ENCODE measurements at places on chromosomes 5 and 9.

- no peak for DNase-seq
Observed at GRCh38 chr9:37034305-37034937, 353 bp upstream of the PAX5 start.

DNA sequence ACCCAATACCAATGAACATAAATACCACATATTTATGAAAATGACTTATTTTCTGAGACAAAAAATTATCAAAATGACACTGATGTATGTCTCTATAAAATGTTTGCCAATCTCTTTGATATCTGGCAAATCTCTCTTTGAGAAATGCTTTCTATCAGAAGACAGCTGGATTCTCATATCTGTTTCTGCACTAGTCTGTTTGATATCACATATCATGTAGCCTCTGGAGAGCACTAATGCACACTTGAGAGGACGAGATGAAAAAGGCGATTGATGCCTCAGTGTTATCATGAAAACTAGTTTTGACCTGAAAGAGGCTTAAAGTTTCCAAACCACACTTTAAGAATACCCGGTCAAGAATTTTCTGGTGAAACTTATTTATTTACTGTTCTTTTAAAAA lies 29.1 kb upstream of the ANKRD55 start:
- no peak for DNase-seq

- DNase-seq = peak; percentile 63
Observed at GRCh38 chr9:89802781-89803355, 198.1 kb downstream of the GADD45G start.

DNA sequence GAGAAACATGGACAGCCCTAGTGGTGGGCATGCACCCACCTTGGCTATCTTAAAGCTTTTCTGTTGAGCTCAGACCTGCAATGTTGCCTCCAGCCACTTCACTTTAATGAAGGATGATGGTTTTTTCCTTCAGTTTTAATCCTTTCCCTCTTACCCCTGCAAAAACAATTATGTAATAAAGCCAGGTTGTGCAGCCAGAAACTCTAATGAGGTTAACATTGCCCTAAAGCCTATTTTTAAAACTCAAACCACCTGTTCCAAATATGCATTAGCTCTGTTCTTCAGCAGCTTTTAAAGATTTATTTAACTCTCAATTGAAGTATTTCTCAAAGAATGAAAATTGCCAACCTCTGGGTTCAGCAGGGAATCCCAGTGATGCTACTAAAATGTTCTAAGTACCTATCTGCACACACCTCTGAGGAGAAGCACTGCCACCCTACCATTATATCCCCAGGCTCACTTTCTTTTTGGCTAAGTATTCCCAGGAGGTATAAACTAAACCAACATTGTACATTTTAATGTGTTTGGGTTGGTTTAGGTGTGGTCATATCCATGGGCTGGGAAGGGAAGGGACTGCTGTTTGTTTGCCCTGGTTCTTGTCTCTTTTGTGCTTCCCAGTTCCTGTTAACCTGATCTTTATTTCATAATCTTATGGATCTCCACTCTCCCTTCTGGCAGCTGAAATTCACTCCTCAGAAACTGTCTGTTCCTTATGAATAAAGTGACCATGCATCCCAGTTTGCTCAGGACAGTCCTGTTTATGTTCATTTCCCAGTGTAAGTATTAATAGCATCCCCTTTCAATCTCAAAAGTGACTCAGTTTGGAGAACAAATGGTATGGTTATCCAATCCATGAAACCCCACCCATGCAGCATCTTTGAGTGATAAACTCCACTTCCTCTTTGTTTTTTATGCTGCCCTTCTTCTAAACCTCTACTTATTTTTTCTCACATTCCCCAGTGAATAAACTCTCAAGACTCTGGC lies 251.7 kb downstream of the RAB3C start:
- DNase-seq = no peak

DNA sequence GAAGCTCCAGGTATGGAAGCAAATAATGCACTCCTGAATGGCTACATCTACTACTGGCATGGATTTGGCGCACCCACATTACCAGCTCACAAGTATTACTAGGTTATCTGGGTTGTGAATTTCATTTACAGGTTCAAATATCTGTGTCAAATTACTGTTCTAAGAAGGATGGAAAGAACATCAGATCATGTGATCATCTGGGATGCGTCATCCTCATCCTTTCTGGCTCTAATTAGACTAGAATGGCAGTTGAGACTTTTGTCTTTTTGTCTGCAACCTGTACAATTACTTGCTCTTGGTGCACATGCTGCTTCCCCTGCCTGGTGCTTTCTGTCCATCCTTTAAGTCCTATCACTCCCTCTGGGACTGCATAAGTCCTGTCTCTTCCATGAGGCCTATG lies 64.1 kb downstream of the PJA2 start:
- DNase-seq = no peak

DNA sequence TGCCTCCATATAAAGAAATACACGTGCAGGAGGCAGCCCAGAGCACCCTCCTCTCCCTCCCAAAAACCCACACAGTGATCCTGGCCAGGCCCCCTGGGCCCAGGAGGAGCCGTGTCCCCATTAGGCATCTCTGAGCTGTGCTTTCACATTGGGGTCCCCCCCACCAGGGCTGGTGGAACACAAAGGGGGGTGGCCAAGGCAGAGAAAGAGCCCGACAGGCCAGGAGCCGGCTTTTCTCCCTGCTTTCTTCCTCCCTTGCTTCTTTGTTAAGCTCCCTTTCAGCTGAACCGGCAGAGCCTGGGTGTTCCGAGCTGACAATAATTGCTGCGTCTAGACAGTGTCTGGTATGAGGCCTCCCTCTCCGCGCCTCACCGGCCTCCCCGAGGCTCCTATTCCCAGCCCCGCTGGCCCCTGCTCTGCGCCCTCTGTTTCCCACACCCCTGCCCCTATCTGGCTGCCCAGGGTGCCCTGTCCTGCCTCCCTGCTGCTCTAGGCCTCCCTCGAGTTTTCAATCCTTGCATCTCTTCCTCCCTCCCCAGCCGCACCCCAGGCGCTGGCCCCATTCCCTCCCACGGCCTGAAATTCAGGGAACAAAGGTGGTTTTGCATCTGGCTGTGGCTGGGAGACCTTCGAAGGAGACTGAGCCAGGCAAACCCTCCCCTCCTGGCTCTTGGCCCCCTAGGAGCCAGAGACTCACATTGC lies 120.6 kb downstream of the C9orf50 start:
- DNase-seq = no peak

GRCh38 chr5:96198356-96199058 lies 234.5 kb downstream of the PCSK1 start:
- DNase-seq = peak; percentile 63

DNA sequence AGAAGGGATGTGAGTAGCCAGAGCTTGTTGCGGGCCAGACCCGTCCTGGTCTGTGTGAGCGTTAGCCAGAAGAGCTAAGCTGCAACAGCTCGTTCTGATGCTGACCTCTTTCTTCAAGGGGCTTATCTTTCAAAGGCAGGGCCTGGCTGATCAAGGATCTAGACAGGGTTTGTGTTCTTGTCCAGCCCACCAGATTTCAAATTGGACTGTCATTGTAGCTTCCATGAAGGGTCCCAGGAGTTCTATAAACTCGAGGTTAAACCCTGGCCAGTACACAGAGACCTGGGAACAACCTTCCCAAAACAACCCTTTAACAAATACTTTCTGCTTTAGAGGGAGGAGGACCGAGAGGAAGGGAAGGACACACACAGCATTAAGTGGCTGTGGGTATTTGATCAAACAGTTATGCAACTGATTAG lies 153.0 kb upstream of the TUT7 start:
- DNase-seq = no peak

DNA sequence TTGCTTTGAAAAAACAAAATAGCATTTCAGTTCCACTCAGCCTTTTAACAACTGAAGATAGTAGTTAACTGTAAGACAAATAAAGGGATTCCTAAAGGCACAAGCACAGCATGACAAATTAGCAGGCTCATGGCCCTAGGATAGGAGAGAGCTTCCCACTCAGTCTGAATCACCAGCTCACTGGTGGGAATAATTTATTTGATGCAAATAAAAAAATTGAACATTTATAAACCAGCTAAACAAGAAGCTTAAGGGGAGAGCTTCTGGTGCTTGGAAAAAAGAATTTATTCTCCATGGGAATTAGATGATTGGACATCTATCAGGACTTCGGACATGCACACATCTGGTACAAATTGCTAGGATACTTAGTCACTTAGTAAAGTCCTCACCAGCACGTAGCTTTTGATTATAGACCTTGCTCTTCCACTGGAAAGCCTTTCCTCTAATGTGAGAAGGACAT lies 294.1 kb upstream of the TNC start:
- DNase-seq = no peak

DNA sequence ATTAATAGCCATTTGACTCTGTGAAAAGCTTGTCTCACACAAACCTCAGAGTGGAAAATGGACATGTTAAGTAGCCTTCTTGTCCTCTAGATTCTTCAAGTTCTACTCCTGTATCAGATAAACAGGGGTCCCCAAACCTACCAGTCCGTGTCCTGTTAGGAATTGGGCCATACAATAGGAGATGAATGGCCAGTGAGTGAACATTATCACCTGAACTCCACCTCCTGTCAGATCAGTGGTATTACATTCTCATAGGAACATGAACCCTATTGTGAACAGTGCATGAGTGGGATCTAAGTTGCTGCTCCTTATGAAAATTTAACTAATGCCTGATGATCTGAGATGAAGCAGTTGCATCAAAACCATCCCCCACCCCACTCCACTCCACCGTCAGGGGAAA lies 136.3 kb downstream of the TMEM232 start:
- DNase-seq = no peak

GRCh38 chr9:117290306-117290840 lies 124.5 kb downstream of the ASTN2 start:
- DNase-seq = peak; percentile 59

DNA sequence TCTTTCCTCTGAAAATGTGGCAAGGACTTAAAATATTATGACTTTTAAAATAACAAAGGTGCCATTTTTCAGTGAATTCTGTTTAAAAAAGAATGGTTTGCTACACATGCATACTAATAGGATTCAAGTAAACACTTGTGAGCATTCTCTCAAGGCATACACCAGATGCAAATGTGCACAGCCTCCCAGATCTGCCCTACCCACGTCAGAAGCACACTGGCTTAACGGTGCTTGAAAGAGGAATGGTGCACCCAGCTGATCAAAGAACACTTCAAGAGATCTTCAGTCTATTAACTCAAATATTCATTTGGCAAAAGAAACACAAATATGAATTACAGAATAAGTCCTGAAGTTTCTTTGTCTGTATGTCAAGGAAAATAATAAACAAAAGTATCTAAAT lies 15.8 kb downstream of the GABRB2 start:
- no peak for DNase-seq

DNA sequence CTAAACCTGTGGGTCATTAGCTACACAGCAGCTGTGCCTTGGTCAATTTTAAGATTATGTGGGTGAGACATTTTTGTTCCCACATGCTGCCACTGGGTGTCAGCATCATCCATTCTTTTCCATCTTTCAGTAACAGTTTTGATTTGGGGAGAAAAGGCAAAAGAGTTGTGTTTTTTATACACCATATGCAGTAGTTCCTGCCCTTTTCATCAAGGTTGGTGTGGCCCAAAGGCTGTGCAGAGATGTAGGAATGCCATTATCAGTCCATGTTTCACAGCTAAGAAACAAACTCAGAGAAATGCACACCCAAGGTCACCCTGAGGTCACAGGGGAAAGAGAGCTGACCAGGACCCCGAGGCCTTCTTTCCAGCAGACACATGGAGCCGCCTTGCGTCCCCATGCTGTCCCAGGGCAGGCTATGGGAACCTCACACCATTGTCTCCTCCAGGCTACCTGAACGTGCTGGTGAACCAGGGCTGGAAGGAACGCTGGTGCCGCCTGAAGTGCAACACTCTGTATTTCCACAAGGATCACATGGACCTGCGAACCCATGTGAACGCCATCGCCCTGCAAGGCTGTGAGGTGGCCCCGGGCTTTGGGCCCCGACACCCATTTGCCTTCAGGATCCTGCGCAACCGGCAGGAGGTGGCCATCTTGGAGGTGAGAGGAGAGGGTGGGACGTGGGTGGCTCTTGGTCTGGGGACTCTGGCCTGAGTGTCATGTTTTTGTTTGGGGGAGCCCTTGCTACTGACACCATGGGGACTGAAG lies 27.8 kb upstream of the GRPEL2 start:
- DNase-seq = no peak

DNA sequence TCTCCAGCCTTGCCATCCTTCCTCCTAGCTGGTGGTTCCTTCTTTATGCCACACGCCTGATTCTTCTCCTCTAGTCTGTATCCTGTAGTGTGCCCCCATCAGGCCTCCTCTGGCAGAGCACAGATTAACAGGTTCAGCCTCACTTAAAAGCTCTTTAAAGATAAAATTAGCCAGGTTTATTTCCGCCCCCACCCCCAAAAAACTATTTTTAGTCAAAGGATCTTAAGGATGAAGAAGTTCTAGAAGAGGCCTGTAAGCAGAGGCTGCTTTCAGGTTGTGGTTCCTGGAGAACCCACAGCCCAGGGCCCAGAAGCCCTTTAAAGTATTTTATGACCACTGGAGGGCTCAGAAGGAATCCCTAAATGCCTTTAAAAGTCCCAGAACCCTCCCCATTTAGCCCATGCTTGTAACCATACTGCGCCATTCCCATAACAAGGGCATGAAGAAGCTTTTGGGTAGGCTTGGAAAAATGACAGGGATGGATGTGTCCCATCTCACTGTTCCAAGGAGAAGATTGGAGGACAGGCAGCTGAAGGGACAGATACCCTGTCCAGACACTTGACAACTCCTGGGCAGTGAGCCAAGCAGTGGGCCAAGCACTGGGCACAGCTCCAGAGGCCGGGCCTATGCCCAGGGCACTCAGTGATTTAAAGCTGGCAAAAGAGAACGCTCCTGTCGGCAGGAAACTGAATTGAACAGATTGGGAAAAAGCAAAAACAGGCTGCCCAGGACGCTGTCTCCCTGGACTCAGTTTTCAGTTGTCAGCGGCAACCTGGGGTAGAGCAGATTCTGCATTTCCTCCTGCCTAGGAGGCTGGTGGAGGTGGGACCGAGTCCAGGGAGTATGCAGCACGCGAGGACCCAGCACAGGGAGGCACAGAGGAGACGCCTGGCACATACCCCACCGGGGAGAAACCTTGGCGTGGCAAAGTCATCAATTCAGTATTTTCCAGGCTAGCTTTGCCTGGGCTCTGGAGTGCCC lies 106.3 kb upstream of the SSBP2 start:
- peak; percentile 68 for DNase-seq

- DNase-seq = peak; percentile 62
Observed at GRCh38 chr5:155954701-155955445, 372.1 kb upstream of the SGCD start.

- DNase-seq = no peak
Observed at GRCh38 chr9:75183306-75183705, 95.0 kb downstream of the OSTF1 start.

DNA sequence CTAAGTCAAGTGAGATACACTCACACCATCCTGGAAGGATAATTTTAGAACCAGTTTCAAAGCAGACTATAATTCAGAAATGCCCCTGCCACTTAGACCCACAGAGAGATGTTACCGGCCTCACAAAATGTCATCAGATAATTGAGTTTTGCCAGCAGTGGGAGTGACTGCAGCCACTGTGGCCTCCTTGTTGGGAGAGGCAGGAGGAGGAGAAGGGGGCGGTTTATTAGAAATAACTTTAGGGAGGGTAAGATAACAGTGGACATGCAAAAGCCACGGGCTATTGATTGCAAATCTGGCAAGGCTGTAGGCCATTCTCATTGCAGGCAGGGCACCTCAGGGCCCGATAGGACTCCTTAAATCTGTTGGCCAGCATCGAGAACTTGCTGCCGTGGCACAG lies 13.4 kb downstream of the GRXCR2 start:
- DNase-seq = no peak

All from muscle of back (tissue), 13 donors.